ENCODE measurements at places on chromosomes 6 and 20.

- no peak for DNase-seq
Observed at GRCh38 chr6:111713236-111713635, 107.6 kb upstream of the TRAF3IP2 start.

- no peak for DNase-seq
Observed at GRCh38 chr6:129181001-129181400, 298.1 kb downstream of the LAMA2 start.

DNA sequence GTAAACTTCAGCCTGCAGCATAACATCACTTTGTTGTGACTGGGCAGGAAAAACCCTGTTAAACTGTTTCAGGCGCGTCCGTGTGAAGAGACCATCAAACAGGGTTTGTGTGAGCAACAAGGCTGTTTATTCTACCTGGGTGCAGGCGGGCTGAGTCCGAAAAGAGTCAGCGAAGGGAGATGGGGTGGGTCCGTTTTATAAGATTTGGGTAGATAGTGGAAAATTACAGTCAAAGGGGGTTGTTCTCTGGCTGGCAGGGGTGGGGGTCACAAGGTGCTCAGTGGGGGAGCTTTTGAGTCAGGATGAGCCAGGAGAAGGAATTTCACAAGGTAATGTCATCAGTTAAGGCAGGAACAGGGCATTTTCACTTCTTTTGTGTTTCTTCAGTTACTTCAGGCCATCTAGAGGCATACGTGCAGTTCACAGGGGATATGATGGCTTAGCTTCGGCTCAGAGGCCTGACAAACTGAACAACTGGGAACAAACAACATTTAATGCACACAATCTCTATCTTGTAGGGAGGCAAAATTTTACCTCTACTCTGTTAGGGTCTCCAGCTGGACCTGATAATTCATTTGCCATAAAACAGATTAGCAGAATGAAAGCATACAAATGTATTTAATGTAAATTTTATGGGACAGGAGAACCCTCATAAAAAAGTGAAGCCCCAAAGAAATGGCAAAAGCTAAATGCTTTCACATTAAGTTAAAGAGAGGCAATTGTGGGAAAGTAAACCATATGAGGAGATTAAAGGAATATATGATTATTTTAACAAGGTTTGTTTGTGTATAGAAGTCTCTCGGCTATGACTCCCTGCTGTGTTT is 58.3 kb upstream of the HFE start:
- DNase-seq = peak; percentile 50

- DNase-seq = no peak
Observed at GRCh38 chr6:33904050-33904746, 100.4 kb upstream of the MLN start.

- no peak for DNase-seq
Observed at GRCh38 chr6:168273441-168274036, 46.0 kb downstream of the DACT2 start.

- DNase-seq = no peak
Observed at GRCh38 chr6:81838724-81839426, 86.4 kb upstream of the TENT5A start.

DNA sequence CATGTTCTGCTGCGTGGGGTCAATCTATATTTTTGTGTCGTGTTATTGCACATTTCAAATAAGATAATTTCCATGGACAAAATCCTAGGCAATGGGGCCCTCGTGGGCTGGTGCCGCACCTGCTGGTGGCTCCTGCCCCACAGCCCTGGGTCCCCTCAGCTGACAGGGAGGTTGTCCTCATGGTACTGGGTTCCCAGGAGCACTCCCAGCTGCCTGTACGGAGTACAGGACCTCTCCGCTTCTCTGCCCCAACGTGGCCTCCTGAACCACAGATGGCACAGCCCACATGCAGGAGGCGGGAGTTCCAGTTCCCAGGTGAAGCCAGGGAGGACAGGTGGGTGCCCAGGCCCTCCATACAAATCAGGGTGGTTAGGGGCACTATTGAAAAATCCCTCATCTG is 243.5 kb downstream of the SMOC2 start:
- no peak for DNase-seq
